ENCODE measurements at places on chromosomes 12 and 14. TPM values are rescaled to one million over a fixed set of nuclear protein-coding genes. Genes with fewer than 3 reads are reported as not detected.

The CYP27B1 gene
- total RNA-seq: 0.80 TPM

DNA sequence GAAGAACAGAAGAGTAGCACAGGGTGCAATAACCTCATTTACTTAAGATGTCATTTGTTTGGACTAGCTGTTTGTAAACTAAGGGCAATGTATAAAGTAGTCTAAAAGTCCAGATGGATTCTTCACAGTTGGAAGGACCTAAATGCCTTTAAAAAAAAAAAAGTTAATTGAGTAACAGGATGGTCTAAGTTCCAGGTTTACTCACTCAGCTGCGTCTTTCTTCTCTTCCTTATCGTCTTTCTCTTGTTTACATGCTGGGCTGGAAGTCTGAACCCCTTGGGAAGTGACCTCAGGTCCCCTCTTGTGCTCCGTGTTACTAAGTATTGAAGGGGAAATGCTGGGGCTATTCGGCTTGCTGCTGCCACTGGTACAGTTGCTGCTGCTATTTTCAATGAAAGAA, 82.5 kb downstream of the SH2B3 start:
- DNase-seq: no peak
- H3K4me3 ChIP-seq: no peak overlapping the region
- no peaks in the 10 kb centered on the region for H3K4me1 ChIP-seq
- H3K27me3 ChIP-seq: no peaks in the 10 kb centered on the region

- H3K27ac ChIP-seq: no peak overlapping the region
- no peak for DNase-seq
- H3K36me3 ChIP-seq: no peaks in the 10 kb centered on the region
- no peaks in the 10 kb centered on the region for H3K4me1 ChIP-seq
- no peak overlapping the region for H3K4me3 ChIP-seq
Measured at GRCh38 chr14:95875831-95876760, 536 bp upstream of the TUNAR start.

- H3K4me1 ChIP-seq: no peaks in the 10 kb centered on the region
- no peaks in the 10 kb centered on the region for H3K36me3 ChIP-seq
- no peak overlapping the region for H3K4me3 ChIP-seq
- DNase-seq: no peak
- no peak overlapping the region for H3K27ac ChIP-seq
Measured at GRCh38 chr12:91332302-91332701, 149.7 kb upstream of the DCN start.

GRCh38 chr14:57785058-57785457, 80.8 kb downstream of the SLC35F4 start:
- H3K4me1 ChIP-seq: no peaks in the 10 kb centered on the region
- H3K36me3 ChIP-seq: no peaks in the 10 kb centered on the region
- no peaks in the 10 kb centered on the region for H3K27me3 ChIP-seq
- DNase-seq: no peak

DNA sequence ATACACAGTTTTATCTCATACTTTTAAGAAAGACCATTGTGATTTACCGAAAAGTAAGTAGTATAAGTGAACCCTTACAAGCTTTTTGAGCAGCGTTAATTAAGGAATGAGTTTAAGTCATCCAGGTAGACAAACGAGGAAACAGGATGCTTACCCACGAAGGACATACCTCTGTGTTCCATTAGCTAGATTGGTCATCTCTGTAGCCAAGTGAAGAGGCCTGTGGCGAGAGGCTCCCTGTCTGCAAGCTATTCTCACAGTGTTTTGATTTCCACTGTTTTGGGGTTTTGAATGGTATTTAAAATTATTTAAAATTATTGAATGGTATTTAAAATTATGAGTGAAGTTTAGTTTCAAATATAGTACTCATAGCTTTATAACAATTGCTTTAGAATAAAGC, 342.1 kb upstream of the RGS6 start:
- H3K4me3 ChIP-seq: no peak overlapping the region
- H3K27me3 ChIP-seq: no peaks in the 10 kb centered on the region
- H3K4me1 ChIP-seq: no peaks in the 10 kb centered on the region
- DNase-seq: no peak

The KCNC2 gene
- total RNA-seq: 0.16 TPM

GRCh38 chr12:123027726-123028445, 47.4 kb downstream of the ARL6IP4 start:
- H3K4me1 ChIP-seq: no peaks in the 10 kb centered on the region
- no peak for DNase-seq
- no peaks in the 10 kb centered on the region for H3K36me3 ChIP-seq
- no peak overlapping the region for H3K4me3 ChIP-seq
- H3K27me3 ChIP-seq: no peaks in the 10 kb centered on the region

GRCh38 chr12:14325716-14326343, 39.7 kb upstream of the ATF7IP start:
- H3K4me3 ChIP-seq: no peak overlapping the region
- no peaks in the 10 kb centered on the region for H3K4me1 ChIP-seq
- no peak overlapping the region for H3K27ac ChIP-seq
- no peaks in the 10 kb centered on the region for H3K27me3 ChIP-seq
- no peak for DNase-seq

DNA sequence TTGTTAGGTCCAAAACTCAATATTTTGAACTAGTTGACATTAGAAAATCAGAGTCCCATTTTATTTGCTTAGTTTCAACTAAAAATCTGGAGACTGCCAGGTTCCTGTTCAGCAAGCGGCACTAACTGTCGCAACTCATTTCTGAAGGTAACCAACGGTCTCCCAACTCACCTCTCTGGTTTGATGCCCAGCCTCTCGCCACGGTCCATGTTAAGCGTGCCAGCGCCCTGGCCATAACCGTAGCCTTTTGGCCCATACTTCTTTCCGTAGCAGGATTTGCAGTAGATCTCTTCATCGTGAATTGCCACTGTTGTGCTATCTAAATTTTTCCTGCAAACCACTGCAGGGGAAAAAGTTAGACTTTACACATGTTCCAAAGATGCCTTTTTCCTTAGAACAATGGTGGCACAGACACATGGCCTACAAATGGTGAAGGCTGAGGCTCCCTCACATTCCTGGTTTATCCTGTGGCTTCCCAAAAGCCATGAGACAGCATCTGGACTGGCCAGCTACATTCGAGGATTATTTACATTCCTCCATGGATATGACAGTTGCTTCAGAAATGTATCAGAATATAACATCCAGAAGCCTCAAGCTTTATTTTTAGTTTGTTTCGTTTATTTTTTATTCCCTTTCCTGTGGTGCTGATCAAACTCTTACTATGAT, 15.7 kb downstream of the CSRP2 start:
- no peaks in the 10 kb centered on the region for H3K27me3 ChIP-seq
- H3K27ac ChIP-seq: no peak overlapping the region
- H3K36me3 ChIP-seq: no peaks in the 10 kb centered on the region

- no peak overlapping the region for H3K27ac ChIP-seq
- H3K36me3 ChIP-seq: no peaks in the 10 kb centered on the region
- DNase-seq: no peak
- no peak overlapping the region for H3K4me3 ChIP-seq
Measured at GRCh38 chr12:108810636-108811035, 46.7 kb downstream of the SSH1 start.

The C12orf50 gene
- total RNA-seq: 0.05 TPM

GRCh38 chr14:53534841-53535240, 381.7 kb upstream of the DDHD1 start:
- no peak overlapping the region for H3K4me3 ChIP-seq
- H3K4me1 ChIP-seq: no peaks in the 10 kb centered on the region
- H3K36me3 ChIP-seq: no peaks in the 10 kb centered on the region

GRCh38 chr14:23355871-23356435, 3.3 kb upstream of the SLC22A17 start:
- H3K36me3 ChIP-seq: no peaks in the 10 kb centered on the region
- no peak overlapping the region for H3K27ac ChIP-seq
- no peak for DNase-seq
- H3K27me3 ChIP-seq: peaks cover 26% of the 10 kb centered on the region
- H3K4me3 ChIP-seq: no peak overlapping the region
- H3K4me1 ChIP-seq: peaks cover 7% of the 10 kb centered on the region

DNA sequence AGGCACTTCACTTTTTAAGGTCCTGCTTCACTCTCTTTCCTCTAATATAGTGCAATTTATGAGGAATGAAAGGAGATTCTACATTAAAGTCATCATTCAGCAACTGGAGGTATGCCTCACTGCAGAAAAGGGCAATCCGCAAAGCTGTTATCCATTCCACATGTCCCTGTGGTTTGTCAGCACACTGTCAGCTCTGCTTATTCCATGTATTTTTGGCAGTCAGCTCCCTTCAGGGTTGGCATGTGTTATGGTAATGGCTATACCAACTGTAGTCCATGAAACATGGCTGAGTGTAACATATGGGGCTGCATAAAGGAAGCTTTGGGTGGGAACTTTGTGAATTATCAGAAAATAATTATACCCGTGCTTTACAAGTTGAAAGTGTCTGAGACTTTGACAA, 154.1 kb downstream of the GALC start:
- H3K36me3 ChIP-seq: no peaks in the 10 kb centered on the region
- DNase-seq: no peak
- no peaks in the 10 kb centered on the region for H3K27me3 ChIP-seq

The ARHGAP9 gene
- 6.5 TPM for total RNA-seq

DNA sequence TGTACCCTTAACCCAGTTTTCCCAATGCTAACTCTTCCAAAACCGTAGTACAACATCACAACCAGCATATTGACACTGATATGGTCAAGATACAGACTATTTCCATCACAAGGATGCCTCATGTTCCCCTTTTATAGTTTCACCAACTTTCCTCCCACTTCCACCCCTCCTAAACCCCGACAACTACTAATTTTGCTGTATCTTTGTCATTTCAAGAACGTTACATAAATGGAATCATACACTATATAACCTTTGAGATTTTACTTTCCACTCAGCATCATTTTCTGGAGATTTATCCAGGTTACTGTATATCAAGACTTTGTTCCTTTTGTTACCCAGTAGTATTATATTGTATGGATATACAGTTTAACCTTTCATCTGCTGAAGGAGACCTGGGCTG, 88.9 kb downstream of the MED13L start:
- H3K27ac ChIP-seq: no peak overlapping the region
- no peaks in the 10 kb centered on the region for H3K36me3 ChIP-seq
- H3K4me1 ChIP-seq: no peaks in the 10 kb centered on the region
- H3K4me3 ChIP-seq: no peak overlapping the region
- no peaks in the 10 kb centered on the region for H3K27me3 ChIP-seq
- DNase-seq: no peak

DNA sequence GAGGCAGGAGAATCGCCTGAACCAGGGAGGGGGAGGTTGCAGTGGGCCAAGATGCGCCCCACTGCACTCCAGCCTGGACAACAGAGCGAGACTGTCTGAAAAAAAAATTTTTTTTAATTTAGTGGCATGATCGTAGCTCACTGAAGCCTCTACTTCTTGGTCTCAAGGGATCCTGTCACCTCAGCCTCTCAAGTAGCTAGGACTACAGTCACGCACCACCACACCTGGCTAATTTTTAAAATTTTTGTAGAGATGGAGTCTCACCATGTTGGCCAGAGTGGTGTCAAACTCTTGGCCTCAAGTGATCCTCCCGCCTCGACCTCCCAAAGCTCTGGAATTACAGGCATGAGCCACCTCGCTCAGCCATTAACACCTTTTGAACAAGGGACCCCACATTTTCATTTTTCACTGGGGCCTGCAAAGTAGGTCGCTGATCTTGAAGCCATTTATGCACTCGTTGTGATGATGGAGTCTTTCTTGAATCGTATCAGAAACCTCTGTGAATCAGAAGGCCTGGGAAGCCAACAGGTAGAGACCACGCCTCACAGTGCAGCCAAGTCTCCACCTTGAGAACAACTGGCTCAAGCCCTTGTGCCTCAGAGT, 5.9 kb downstream of the HCAR1 start:
- no peak overlapping the region for H3K4me3 ChIP-seq
- no peaks in the 10 kb centered on the region for H3K4me1 ChIP-seq
- no peaks in the 10 kb centered on the region for H3K27me3 ChIP-seq

- H3K4me1 ChIP-seq: no peaks in the 10 kb centered on the region
- H3K36me3 ChIP-seq: no peaks in the 10 kb centered on the region
- H3K4me3 ChIP-seq: no peak overlapping the region
- H3K27ac ChIP-seq: no peak overlapping the region
Measured at GRCh38 chr14:38930022-38930421, 173.0 kb downstream of the SEC23A start.

DNA sequence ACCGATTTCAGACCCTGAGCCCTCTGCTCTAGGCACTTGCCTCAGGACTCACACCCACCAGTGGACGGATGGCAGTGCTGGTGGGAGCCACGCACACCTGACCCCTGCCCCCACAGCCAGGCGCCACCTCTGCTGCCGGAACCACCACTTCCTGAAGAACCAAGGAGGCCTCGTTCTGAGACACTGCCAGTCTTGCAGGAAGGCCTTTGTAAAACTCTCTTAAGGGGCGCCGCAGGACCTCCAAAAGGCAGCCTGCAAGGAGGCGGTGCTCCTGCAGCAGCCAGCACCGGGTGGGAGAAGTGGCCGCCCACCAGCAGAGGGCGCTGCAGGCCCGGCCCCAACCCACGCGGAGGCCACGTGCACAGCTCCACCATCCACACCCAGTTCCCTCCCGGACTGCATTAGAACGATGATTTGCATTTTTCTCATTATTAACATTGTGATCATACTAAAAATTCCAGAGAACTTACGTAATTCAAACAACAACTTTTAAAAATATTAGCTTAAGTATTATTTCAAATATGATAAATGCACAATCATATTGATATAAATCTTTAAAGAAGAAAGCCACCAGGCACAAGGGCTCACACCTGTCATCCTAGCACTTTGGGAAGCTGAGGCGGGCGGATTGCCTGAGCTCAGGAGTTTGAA, 12.8 kb downstream of the STX2 start:
- H3K4me3 ChIP-seq: no peak overlapping the region
- H3K4me1 ChIP-seq: no peaks in the 10 kb centered on the region
- peak; percentile 38 for DNase-seq
- H3K27me3 ChIP-seq: no peaks in the 10 kb centered on the region

- no peak for DNase-seq
- no peaks in the 10 kb centered on the region for H3K4me1 ChIP-seq
Measured at GRCh38 chr14:25848601-25849000, 749.2 kb downstream of the NOVA1 start.

The DIO3 gene
- 0.16 TPM for total RNA-seq

- H3K27me3 ChIP-seq: no peaks in the 10 kb centered on the region
- no peaks in the 10 kb centered on the region for H3K4me1 ChIP-seq
- DNase-seq: no peak
- H3K36me3 ChIP-seq: no peaks in the 10 kb centered on the region
Measured at GRCh38 chr14:98229656-98230366, 1042.2 kb downstream of the BCL11B start.

- peaks cover 14% of the 10 kb centered on the region for H3K27me3 ChIP-seq
- no peaks in the 10 kb centered on the region for H3K4me1 ChIP-seq
- no peak for DNase-seq
- no peaks in the 10 kb centered on the region for H3K36me3 ChIP-seq
Measured at GRCh38 chr12:2058837-2059236, 6.0 kb downstream of the CACNA1C start.

- no peaks in the 10 kb centered on the region for H3K4me1 ChIP-seq
- H3K4me3 ChIP-seq: no peak overlapping the region
- H3K27me3 ChIP-seq: no peaks in the 10 kb centered on the region
- H3K27ac ChIP-seq: no peak overlapping the region
- no peak for DNase-seq
Measured at GRCh38 chr12:9133216-9133916, 17.6 kb upstream of the A2M start.

The COCH gene
- total RNA-seq: 2.4 TPM

The BAG5 gene
- total RNA-seq: 26.8 TPM
